D721Med (cell line): ENCODE measurements at places on chromosomes 3 and 15.

GRCh38 chr3:134287512-134287911, 36.9 kb upstream of the RYK start:
- DNase-seq = no peak

DNA sequence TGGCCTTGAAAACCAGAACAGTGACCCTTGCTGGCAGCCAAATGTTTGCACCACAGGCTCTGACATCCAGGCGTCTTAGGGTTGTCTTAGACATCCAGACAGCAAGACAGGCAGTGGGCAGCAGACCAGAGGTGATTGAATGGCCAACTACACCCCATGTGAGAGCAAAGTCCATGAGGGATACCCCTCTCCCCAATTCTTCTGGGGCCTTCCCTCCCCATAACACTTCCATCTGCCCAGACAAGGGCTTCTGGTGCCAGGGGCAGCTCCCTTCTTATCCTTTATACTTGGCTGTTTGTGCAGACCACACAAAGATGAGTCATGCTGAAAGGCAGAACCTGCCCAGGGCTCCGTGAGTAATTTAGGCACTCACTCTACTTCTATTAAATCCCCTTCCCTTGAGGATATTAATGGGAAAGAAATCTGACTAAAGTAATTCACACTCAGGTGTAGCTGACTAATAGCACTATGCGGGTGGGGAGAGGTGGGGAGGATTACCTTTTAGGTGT, 257.9 kb downstream of the UACA start:
- no peak for DNase-seq

- DNase-seq = no peak
Measured at GRCh38 chr15:38225381-38225780, 27.3 kb upstream of the SPRED1 start.

GRCh38 chr3:77524946-77525682, 485.2 kb downstream of the ROBO2 start:
- DNase-seq = no peak

DNA sequence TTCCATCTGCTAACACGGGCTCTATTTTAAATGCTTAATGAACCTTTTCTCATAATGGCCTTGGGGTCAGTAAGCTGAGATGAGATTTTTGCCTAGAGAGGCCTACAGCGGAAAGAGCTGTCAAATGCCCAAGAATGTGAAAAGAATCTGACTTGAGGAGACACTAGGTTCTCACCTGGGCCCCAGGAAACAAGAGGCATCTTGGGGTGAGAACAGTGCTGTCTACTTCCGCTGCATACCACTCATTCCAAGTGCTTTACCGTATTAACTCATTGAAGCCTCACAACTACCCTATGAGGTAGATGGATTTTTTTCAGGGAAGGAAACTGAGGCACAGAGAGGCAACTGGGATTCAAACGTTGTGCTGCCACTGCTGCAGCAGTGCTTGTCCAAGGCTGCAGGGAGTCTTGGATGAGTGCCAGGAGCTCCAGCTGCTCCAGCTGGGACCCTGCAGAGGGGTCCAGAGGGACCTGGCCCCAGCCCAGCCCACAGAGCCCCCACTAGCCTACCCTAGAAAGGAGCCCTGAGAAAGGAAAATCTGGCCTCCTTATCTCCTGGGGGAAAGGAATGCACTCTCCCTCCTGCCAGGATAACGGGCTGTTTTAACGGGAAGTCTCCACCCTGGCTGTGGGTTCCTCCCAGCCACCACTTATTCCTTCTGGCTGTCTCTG, 68.4 kb downstream of the SLC12A8 start:
- no peak for DNase-seq

DNA sequence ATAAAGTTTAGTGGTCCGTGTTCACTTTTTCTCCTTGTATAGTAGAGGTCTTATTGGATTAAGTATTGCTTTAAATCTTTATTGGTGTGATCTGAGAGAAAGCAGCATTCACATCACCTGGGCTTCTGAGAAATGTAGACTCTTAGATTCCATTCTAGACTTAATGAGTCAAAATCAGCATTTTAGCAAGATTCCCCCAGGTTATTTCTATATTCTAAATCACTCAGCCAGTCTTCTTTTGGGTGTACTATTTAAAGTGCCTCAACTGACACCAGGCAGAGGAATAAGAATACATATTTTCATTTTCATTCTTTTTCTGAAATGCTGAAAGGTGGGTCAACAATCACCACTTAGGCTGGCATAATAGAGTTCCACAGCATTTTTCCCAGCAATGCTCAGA, 481.7 kb downstream of the TUSC7 start:
- no peak for DNase-seq

- no peak for DNase-seq
Measured at GRCh38 chr3:147471741-147472140, 62.6 kb downstream of the ZIC1 start.

DNA sequence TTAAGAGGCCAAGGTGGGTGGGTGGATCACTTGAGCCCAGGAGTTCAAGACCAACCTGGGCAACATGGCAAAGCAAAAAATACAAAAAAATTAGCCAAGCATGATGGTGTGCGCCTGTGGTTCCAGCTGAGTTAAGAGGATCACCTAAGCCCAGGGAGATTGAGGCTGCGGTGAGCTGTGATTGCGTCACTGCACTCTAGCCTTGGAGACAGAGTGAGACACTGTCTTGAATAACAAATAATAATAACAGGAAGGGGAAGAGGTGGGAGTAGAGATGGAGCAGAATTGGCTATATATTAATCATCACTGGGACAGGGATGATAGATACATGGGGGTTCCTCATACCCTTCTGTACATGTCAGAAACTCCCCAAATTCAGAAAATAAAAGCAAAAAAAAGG, 23.8 kb upstream of the NMB start:
- no peak for DNase-seq

- DNase-seq = no peak
Measured at GRCh38 chr3:57852896-57853295, 96.8 kb downstream of the SLMAP start.

GRCh38 chr3:138202945-138203701, 16.0 kb downstream of the ARMC8 start:
- DNase-seq = no peak

GRCh38 chr15:45009046-45009445, 13.9 kb upstream of the SORD start:
- DNase-seq = no peak

GRCh38 chr3:75692061-75692460, 27.9 kb downstream of the FRG2C start:
- DNase-seq = no peak

DNA sequence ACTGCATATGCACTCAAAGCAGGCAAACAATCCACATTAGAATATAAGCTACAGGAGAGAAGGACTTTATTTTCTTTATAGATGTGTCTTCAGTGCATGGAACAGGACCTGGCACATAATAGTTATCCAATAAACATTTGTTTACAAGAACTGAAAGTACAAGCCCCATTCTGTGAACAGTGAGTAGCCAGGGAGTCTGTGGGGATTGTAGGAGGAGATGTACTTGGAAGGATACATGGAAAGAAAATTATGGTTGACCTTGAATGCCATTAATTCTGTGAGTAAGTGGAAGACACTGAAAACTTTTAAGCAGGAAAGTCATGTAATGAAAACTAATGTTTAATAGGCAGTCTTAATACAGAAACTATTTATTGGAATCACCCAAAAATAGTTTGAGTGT, 28.3 kb downstream of the MASP1 start:
- DNase-seq = no peak

GRCh38 chr3:143699424-143699823, 148.8 kb downstream of the SLC9A9 start:
- DNase-seq = no peak

DNA sequence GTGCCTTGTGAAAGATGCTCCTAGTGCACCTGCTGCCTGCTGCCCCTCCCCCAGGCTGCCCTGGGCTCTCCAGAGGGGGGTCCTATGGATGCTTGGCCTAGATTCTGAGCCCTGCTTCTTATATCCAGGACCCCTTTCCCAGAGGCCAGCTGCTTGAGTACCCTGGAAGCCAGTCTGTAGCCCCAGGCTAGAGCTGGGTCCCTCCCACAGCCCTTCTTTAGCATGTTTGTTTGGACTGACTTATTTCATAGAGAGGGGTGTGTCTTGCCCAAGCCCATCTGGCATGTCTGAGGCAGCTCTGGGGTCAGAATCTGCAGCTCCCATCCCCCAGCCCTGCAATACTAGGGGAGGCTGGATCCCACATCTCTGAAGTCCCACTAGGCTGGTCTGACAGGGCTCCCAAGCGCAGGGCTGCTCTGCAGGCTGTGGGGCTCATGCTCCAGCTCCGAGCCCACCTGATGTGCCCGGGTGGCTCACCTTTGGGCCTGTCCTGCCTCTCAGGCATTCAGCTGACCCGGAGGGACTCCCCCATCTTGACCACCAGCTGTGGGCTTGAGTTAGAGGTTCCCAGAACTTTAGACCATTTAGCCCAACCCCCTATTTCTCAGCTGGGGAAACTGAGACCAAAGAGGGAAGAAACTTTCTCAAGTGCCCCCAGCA, 3.1 kb downstream of the CHRNB4 start:
- DNase-seq = no peak

GRCh38 chr3:176755977-176756376, 441.3 kb downstream of the TBL1XR1 start:
- no peak for DNase-seq

DNA sequence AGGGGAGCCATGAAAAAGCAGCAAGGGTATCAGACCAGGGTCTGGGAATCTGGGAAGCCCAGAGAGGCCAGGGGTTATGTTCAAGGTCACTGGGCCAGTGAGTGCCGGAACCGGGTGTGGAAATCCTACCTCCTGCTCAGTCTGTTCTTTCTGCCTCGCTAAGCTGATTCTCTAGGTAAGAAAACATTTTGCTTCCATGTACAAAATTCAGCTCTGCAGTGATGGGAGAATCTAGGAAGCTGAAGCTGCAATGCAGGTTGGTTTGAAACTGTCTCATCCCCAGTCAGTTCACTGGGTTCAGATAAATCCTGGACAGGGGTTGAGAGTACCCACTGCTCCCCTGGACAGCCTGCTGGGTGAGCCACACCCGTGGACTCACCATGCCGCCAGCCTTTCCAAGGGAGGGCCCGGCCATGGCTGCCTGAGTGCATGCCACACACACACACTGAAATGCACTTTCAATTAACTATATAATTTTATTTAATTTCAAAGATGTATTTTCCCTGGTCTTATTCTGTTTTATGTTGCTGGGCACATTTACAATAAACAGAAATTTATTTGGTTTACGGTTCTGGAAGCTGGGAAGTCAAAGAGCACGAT, 108.4 kb downstream of the CORO2B start:
- no peak for DNase-seq

- DNase-seq = no peak
Measured at GRCh38 chr3:173886-174285, 22.7 kb upstream of the CHL1 start.

DNA sequence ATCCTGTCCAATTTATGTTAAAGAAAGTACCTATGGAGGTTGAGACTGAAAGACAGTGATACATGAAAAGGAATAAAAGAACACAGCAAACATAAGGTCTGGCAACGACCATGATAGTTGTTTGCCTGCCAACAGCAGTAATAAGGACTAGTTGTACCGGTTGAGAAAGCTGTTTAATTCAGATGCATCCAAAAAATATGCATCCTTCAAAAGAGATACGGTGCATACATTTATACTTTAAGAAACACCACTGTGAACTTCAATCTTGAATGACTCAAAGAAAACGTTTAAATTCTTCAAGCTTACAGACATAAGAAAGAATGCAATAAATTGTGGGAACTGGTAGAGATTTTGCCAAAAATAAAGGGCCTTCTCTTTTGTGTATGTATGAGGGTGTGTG, 492.1 kb downstream of the NLGN1 start:
- no peak for DNase-seq
